ENCODE measurements at places on chromosomes 2 and 18. TPM values are rescaled to one million over a fixed set of nuclear protein-coding genes. Genes with fewer than 3 reads are reported as not detected.

DNA sequence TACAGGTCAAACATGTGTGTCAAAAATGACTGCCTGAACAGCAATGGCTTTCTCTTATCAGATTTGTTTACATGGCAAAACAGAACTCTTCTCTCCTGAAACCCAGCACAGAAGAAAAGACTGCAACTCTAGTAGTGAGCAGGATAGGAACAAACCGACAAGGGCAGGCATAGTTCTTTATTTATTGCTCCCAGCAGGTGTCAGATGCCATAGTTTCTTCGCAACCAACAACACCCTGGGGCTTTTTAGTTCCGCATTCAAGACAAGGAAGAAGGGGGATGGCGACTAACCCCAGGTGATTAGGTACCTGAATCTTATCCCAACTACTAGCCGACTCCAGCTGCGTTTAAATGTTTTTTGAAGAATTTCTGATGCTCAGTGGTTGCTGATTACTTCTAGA lies 367.5 kb upstream of the FIGN start:
- no peak for DNase-seq

DNA sequence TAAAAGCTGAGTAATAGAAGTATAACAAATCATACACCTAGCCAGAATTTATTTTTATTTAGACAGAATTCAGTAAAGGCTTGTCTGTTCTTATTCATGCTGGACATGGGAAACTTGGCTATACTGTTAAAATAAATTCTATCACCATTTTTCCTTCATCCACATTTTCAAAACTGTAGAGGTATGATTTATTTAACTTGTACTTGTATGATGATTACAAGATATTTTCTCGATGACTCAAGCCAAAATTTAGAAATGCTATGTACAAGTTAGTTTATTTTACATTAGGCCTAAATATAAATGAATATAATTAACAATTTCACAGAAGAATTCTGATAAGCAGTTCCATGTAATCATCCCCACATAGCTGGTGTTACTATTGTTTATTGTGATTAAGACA lies 194.8 kb upstream of the DOK6 start:
- DNase-seq: no peak

DNA sequence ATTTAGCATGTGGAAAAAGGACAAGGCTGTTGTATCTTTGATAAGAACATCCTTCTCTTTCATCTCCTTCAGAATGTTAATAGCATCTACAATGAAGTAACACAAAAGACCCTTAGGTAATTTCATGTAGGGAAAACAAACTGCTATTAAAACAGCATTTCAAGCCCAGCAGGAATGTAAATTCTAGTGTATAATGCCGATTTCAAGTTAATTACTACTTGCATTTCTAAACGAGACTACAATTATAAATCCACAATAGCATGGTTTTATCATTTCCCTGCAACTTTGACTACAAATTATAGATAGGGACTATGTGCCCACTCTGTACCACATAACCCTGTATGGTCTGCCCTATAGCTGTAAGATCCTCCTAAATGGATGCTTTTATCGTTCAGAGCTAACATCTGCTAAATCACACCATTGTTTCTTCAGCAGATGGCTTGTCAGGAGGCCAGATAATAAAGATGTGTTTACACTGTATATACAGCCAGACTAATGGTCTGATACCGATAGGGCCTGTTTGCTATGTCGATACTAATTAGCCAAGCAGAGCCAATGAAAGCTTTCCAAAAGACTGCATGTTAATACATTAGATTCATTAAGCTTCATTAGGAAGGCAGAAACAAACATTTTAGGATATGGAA lies 51.9 kb downstream of the LRPPRC start:
- no peak for DNase-seq

- no peak for DNase-seq
Observed at GRCh38 chr18:73617981-73618380, 529.7 kb downstream of the FBXO15 start.

The CLEC4F gene
- not detected for total RNA-seq

Measured in epithelial cell of proximal tubule (primary cell).